Nucleus accumbens (tissue), 56 donors: ENCODE measurements at places on chromosomes 7 and 10.

DNA sequence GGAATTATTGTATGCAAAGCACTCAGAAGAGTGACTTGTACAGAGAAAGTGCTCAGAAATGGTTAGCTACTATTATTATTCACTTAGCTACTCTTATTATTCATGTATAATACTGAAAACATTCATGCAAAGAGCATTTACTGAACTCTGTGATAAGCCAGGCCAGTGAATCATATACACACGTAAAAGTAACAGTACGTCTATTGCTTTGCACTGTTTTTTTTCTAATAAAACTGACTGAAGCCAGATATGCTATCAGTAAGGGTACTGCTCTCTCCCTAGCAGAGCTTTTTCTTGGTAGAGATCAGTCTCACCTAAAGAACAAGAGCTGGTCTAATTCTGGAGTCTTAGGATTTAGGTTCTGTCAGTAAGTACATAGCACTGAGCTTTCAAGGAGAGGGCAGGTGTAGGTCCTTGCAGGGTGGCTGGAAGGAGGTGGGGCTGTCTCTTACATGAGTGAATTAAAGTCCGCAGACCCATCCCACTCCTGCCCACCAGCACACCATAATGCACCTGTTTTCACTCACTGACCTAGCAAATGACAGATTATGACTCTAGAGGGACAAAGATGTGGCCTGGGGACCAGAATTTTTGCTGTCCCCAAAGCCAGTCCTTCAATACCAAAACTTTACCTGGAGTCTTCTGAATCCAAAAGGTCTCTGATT is 145.9 kb downstream of the ARID5B start:
- DNase-seq, result no peak

DNA sequence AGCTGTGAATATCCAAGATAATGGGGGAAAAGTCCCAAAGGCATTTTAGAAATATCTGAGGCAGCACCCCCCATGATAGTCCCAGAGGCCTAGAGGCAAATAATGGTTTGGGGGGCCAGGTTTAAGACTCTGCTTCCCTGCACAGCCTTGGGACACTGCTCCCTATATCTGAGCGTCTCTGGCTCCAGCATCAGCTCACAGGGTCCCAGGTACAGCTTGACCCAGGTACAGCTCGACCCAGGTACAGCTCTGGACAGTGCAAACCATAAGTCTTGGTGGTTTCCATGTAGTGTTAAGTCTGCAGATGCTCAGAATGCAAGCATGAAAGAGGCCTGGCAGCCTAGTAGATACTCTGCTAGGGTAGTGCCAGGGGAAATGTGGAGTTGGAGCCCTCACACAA is 47.0 kb upstream of the VWDE start:
- DNase-seq, result no peak

DNA sequence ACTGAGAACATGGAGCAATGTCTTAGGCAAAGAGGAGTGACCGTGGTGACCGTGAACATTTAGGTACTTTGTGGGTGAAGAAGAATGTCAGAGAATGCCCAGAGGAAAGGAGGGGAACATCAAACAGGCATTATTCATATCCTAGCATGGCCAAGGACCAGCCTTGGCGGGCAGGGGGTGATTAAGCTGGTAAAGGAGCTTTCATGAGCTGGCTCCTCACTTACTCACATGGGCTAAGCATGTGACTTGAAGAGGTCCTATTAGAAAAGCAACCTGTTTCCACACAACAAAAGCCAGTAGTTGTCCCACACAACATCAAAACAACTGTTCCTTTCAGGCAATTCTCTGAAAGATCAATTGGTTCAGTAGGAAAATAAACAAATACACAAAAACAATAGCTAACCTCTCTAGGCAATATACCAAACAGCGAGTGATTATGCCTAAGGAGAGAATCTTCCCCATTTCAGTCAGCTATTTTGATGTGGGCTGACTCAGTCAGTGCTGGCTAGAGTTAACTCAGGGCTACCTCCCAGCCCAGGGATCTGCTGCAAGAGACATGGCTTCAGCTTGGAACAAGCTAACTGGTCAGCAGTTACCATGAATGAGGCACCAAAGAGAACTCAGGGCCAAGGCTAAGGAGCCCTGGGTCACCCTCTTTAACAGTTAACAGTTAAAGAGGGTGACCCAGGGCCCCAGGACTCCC is 283.5 kb downstream of the ARHGAP12 start:
- no peak for DNase-seq

GRCh38 chr10:124736491-124737136 is 7.6 kb downstream of the FAM53B start:
- DNase-seq, result peak; percentile 68

GRCh38 chr10:28879246-28879645 is 201.9 kb downstream of the BAMBI start:
- DNase-seq, result no peak

DNA sequence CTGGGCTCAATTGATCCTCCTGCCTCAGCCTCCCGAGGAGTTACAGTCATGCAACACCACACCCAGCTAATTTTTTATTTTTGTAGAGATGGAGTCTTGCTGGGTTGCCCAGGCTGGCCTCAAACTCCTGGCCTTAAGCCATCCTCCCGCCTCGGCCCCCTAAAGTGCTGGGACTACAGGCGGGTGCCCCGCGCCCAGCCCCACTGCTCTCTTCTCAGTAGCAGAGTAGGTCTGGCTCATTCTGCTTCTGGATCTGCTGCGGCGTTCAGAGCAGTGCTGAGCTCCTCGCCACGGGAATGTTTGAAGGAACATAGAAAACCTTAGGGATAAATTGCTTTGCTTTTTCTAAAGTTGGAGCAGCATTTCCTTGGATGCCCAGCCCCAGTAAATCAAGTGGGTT is 27.4 kb downstream of the WIPI2 start:
- DNase-seq, result no peak

- DNase-seq, result no peak
Measured at GRCh38 chr7:155951554-155952158, 139.4 kb upstream of the SHH start.

- DNase-seq, result no peak
Measured at GRCh38 chr7:1538544-1539180, 8.2 kb downstream of the MAFK start.
